ENCODE measurements at places on chromosomes 7 and 10.

- H3K4me1 ChIP-seq, result no peaks in the 10 kb centered on the region
- H3K4me3 ChIP-seq, result no peak overlapping the region
- H3K27ac ChIP-seq, result no peak overlapping the region
- no peaks in the 10 kb centered on the region for H3K36me3 ChIP-seq
- H3K27me3 ChIP-seq, result no peaks in the 10 kb centered on the region
Measured at GRCh38 chr7:143929224-143929920, 5.7 kb upstream of the OR2F2 start.

GRCh38 chr10:71334221-71334791, 15.2 kb downstream of the SLC29A3 start:
- H3K4me1 ChIP-seq, result no peaks in the 10 kb centered on the region
- no peaks in the 10 kb centered on the region for H3K36me3 ChIP-seq
- DNase-seq, result no peak
- no peaks in the 10 kb centered on the region for H3K27me3 ChIP-seq

DNA sequence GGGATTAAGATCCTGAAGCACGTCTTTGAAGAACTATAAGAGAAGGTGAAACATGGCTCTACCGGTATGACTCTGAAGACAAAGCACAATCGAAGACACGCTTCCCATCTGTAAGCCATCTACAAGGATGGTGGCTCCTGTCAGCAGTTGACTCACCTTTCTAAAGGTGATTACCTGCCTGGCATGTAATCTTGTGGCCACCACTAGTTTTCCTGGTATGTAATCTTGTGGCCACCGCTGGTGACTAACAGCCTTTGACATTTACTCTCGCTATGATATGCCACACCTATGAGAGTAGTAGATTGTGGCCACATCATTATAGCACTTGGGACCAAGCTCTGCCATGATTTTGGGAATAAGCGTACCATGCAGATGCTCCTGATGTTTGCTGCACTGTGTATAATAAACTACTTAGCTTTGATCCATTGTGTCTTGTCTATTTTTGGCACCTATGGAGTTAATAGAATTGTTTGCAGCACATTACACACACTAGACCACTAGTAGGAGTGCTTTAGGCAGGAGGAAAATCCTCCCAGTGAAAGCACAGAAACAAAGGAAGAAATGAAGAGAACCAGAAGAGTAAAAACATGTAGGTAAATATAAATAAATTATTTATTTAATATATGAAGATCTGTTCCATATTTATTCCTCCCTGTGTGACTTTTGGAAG, 59.8 kb downstream of the VAX1 start:
- no peaks in the 10 kb centered on the region for H3K27me3 ChIP-seq
- H3K36me3 ChIP-seq, result no peaks in the 10 kb centered on the region
- H3K27ac ChIP-seq, result no peak overlapping the region
- no peak for DNase-seq
- no peaks in the 10 kb centered on the region for H3K4me1 ChIP-seq

GRCh38 chr7:141702047-141702567, at the start of gene DENND11:
Gene DENND11 (minus strand): TSS chr7:141702166. CDS start chr7:141702153, 13 bp downstream.
- H3K27ac ChIP-seq, result peak within 1 kb of the TSS; percentile 88
- H3K4me1 ChIP-seq, result no peaks in the 10 kb centered on the region
- peak within 1 kb of the TSS; percentile 90 for H3K4me3 ChIP-seq
- no peaks in the 10 kb centered on the region for H3K36me3 ChIP-seq
- no peaks in the 10 kb centered on the region for H3K27me3 ChIP-seq

- H3K4me3 ChIP-seq, result no peak overlapping the region
- H3K27ac ChIP-seq, result no peak overlapping the region
- DNase-seq, result no peak
- no peaks in the 10 kb centered on the region for H3K4me1 ChIP-seq
- no peaks in the 10 kb centered on the region for H3K36me3 ChIP-seq
Measured at GRCh38 chr10:21265622-21266021, 259.9 kb downstream of the SKIDA1 start.

- H3K36me3 ChIP-seq, result no peaks in the 10 kb centered on the region
- H3K4me1 ChIP-seq, result no peaks in the 10 kb centered on the region
- no peak for DNase-seq
- no peak overlapping the region for H3K27ac ChIP-seq
- H3K4me3 ChIP-seq, result no peak overlapping the region
- no peaks in the 10 kb centered on the region for H3K27me3 ChIP-seq
Measured at GRCh38 chr10:44198780-44199097, 186.2 kb downstream of the CXCL12 start.

DNA sequence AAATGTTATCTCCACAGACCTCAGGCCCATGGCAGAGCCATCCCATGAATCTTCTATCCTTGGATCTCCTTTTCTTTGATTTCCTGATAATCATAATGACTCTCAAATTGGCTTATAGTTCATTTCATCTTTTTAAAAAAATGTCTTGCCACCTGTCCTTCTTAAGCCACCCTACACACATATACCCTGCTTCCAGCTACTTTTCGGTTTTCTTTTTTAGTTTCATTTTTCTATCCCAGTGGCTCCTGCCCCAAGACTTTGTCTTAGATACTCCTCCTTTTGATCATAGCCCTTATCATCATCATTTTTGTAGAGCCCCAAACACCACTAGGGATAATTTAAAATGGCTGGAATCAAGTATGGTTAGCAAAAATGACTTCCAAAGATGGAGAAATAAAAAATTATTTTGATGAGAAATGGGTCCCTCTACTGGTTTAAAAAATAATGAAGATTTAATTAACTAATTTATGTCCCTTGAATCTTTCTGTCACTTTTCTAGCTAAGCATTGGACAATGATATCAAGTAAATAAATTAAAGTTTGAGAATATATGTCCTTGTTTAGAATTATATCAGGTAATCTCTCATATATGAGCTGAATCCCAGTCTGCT, 277.3 kb upstream of the SEMA3D start:
- H3K27ac ChIP-seq, result no peak overlapping the region
- H3K36me3 ChIP-seq, result no peaks in the 10 kb centered on the region
- H3K4me3 ChIP-seq, result no peak overlapping the region
- DNase-seq, result no peak

- H3K4me3 ChIP-seq, result no peak overlapping the region
- no peak for DNase-seq
- H3K27ac ChIP-seq, result no peak overlapping the region
- no peaks in the 10 kb centered on the region for H3K36me3 ChIP-seq
- no peaks in the 10 kb centered on the region for H3K27me3 ChIP-seq
Measured at GRCh38 chr10:101834341-101834740, 9.3 kb downstream of the KCNIP2 start.

Measured in prostate gland (tissue), 2 donors.